ENCODE measurements at places on chromosomes 2 and 18. TPM values are rescaled to one million over a fixed set of nuclear protein-coding genes. Genes with fewer than 3 reads are reported as not detected.

DNA sequence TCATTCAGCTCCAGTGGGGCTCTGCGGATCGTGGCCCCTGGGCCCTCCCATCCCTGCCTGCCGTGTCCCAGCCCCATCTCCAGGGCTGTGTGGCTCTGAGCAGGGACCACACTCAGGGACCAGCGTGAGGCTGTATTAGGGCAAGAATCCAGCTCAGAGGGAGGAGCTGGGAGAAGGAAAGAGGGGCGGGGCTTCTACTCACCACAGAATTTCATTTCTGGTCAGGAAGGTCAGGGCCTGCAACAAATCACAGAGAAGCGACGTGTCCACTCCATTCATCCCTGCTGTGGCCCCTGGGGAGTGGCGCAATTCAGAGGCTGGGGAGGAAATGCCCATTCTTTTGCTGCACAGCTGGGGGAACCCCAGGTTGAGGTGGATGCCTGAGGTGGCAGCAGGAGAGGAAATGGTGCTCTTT is 828 bp downstream of the CIB4 start:
- peak; percentile 12 for DNase-seq

DNA sequence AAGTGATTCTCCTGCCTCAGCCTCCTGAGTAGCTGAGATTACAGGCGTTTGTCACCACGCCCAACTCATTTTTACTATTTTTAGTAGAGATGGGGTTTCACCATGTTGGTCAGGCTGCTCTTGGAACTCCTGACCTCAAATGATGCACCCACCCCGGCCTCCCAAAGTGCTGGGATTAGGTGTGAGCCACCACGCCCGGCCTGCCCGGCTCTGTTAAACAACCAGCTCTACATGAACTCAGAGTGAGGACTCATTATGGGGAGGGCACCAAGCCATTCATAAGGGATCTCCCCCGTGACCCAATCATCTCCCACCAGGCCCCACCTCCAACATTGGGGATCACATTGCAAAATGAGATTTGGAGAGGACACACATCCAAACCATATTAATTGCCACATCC is 8.8 kb downstream of the ATIC start:
- DNase-seq, result no peak

DNA sequence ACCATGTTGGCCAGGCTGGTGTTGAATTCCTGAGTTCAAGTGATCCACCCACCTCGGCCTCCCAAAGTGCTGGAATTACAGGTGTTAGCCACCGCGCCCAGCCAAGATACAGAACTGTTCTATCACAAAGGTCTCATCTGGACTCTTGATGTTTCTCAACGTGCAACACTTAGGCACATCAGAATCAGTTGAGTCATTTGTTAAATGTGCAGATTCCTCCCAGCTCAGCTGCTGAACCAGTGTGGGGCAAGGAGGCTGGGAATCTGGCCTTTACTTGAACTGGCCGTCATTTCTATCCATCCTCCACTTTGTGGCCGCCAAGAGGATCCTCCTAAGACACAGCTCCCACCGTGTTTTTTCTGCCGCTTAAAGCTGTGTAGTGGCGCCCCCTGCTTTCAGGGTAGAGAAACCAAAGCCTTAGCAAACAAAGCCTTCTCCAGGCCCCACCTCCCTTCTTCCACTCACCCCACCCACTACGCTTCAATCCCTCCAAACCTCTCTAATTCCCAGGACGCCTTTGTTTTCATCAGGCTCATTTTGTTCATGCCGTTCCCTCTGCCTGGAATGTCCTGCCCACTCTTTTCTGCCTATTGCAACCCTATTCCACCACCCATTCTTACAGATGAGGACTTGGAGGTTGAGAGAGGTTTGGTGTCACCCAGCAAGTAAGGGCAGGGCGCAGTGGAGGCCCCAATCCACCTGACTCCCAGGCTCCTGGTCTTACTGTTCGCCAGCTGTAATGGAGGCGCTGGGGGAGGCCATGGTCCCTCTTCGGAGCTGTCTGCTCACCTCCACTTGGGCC is 776 bp upstream of the SPEG start:
- DNase-seq, result peak; percentile 56

DNA sequence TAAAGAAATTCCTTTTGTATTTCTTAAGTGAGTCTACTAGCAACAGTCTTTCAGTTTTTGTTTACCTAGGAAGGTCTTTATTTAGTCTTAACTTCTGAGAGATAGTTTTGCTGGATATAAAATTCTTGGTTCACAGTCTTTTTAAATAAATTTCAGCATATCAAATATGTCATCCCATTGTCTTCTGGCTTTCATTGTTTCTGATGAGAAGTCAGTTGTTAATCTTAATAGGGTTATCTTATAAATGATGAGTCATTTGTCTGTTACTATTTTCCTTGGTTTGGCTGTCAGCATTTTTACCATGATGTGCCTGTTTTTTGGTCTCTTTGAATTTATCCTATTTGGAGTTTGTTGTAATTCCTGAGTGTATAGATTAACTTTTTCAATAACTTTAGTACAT is 129.3 kb downstream of the FAM210A start:
- DNase-seq, result no peak

DNA sequence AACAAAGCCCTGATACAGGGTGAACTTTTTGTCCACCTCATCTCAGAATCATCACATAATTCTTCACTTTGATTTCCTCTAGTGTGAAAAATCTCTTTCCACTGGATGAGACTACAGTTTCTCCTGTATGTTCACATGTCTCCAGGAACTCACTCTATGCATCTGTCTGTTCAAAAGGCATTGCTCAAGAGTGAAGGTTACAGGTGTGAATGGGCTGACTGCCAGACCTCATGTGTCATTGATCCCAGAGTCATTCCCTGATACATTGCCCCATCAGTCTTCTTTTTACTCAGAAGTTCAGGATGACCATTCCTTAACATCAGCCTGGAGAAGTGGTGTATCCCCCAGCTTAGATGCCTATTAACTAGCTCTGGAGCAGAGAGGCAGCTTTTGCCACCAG is 4.4 kb upstream of the DSC3 start:
- no peak for DNase-seq

- DNase-seq, result no peak
Observed at GRCh38 chr2:61581716-61582115, 43.6 kb upstream of the XPO1 start.

DNA sequence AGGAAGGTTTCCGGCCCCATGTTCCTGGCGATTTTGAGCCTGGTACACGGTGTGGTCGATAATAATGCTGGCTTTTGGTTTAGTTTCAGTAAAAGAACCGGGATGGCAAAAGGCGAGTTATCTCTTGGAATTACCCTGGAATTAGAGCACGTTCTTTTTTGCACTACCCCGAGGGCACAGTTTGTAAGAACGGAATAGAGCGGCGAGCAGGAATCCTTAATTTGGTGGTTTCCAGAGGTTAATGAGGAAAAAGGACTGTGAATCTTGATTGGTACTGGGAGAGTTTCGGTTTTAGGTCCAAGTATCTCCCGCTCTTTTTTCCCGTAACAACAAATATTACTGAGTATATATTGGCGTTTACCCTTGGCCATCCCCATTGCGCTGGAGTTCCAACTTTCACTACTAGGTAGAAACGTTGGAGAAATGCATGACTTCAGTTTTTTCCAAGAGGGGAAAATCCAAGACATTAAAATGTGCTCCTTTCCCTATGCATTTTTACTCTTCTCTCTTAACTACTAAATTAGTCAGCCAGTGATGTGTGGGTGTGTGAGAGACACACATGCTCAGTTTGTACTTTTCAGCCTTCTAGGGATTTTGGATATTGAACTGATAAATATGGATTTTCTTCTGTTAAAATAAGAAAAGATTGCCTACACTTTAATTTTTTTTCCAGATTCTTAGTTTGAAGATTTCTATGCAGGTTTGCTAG is 160.8 kb downstream of the AGPS start:
- no peak for DNase-seq

- DNase-seq, result no peak
Observed at GRCh38 chr2:238475566-238475965, 48.8 kb downstream of the ASB1 start.

- no peak for DNase-seq
Observed at GRCh38 chr2:7919510-7919909, 762.3 kb upstream of the ID2 start.

DNA sequence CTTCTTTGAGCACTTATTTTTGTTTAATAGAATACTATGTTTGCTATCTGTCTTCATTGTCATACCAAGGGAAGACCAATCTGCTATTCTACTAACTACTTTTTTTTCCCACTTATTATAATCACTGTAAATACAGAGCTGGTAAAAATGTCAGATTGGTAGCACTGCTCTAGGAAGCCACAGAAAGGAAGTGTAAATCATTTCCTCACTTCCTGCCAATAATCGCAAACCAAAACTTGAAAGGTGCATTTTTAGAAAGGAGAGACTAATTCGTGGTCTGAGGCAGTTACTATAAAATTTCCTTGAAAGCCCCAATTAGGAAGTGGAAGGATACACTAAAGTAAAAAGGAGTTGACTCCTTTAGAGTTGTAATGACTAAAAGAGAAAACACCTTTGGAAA is 13.9 kb upstream of the THSD7B start:
- DNase-seq, result no peak

The HNMT gene
- 38.1 TPM for total RNA-seq

DNA sequence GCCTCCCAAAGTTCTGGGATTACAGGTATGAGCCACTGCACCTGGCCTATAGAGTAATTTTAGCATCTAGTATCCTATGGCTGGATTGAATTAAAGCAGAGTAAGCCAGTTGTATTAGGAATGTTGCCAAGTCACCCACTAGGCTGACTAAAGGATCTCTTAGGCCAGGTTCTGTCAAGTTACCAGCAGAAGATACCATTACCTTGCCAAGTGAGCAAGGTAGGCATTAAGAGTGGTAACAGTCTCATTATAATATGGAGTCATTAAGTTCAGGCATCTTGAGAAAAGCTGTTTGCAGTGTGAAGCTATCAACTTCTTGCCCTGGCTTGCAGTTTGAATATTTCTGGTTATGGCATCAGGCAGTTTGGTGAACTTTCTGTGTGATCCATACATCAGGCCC is 37.0 kb upstream of the MTCL1 start:
- no peak for DNase-seq

GRCh38 chr2:240412975-240413812 is 22.3 kb upstream of the GPC1 start:
- DNase-seq, result no peak

DNA sequence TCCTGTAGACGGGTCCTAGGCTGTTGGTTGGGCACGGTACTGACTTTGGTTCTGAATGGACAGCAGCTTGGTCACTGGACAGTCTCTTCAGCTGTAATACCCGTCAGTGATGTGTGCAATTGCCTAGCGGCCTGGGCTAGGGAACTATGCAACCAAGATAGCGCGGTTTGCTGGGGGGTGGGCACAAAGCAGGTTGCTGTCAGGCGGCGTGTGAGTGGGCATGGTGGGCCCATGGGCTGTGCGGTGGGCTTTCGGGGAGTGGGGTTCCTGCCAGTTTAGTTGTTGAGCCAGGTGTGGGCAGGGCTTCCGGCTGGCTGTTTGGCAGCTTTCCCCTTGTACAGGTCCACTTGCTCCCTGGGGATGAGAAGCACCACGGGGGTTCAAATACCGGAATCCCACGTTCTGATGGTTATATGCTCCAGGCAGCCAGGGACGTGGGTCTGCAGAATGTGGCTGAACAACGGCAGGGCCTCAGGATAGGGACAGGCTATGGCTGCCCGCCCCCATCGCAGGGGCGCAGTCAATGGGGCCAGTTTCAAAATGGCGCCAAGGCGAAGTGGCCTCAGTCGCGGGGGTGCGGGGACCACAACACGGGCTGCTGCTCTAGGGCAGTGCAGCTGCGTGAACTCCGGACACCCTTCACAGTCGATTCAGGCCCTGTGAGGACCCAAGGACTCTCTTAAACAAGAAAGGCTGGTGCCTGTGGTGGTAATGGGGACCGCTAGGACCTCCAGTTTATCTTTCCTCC is 407.5 kb upstream of the FIGN start:
- no peak for DNase-seq

DNA sequence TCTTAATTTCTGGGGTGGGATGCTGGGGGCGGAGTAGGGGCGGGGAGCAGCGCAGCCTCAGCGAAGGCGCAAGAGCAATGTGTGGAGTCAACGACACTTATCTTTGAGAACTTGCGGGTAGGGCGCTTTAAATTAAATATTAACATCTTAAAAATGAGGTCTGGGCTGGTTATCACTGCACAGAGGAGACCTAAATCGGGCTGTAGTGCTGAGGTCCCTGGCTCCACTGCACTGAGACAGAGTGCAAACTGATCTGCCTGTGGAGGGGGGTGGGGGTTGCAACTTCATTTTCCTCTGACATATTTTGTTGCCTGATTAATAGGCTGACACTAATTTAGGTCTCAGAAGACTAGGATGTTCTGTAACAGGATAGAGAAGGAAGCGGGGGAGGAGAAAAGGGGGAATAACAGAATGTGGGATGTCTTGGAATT is 253.0 kb upstream of the FANCL start:
- DNase-seq, result no peak

DNA sequence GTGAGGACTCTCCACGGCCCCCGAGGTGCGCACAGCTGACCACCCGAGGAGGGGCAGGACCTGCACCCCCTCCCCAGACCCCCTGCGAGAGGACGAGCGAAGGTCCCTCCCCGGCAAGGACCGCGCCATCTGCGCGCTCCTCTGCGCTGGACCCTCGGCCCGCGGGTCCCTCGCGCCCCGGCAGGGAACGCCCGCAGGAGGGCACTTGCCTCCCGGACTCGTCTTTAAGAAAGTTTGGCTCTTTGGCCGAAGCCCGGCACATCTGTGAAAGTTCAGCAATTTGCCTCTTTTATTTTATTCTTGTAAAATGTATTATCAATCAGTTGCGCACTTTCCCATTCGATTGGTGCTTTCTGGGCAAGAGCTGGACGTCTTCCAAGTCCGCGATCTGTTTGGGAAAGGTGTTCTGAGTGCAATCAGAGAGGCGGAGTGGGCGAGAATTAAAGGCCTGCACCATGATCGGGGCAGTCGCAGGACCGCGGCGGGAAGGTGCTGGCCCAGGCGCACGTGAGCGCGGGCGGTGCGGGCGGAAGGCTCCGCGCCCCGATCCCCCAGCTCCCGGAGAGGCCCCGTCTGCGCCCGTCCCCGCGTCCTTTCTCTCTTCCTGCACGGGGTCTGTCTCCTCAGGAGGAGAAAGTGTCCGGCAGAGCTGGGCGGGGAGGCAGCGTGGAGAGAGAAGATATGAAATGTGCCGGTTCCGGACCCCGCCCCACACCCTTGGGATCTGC is 1.6 kb upstream of the ALKAL2 start:
- DNase-seq, result peak; percentile 9

DNA sequence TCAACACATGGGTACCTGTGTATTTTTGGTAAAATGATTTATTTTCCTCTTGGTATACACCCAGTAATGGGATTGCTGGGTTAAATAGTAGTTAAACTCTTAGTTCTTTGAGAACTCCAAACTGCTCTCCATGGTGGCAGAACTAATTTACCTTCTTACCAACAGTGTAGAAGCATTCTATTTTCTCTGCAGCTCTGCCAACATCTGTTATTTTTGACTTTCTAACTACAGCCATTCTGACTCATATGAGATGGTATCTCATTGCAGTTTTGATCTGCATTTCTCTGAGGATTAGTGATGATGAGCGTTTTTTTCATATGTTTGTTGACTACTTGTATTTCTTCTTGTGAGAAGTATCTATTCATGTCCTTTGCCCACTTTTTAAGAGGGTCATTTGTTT is 180.6 kb downstream of the FSIP2 start:
- no peak for DNase-seq

GRCh38 chr2:84459944-84460429 is 907 bp upstream of the SUCLG1 start:
- no peak for DNase-seq

- DNase-seq, result no peak
Observed at GRCh38 chr18:4245456-4245855, 209.7 kb downstream of the DLGAP1 start.

- DNase-seq, result no peak
Observed at GRCh38 chr2:10538224-10538894, 90.2 kb upstream of the ODC1 start.

- no peak for DNase-seq
Observed at GRCh38 chr2:49687918-49688317, 533.6 kb upstream of the FSHR start.

The PFN4 gene
- not detected for total RNA-seq

GRCh38 chr18:26322890-26323653 is 96.8 kb downstream of the TAF4B start:
- DNase-seq, result no peak
